ENCODE measurements at places on chromosomes 5 and 9. TPM values are rescaled to one million over a fixed set of nuclear protein-coding genes. Genes with fewer than 3 reads are reported as not detected.

The LCN9 gene
- not detected for total RNA-seq

- DNase-seq: peak; percentile 43
Observed at GRCh38 chr5:1037671-1038416, 29.2 kb downstream of the NKD2 start.

The UGT3A2 gene
- total RNA-seq: 0.18 TPM

DNA sequence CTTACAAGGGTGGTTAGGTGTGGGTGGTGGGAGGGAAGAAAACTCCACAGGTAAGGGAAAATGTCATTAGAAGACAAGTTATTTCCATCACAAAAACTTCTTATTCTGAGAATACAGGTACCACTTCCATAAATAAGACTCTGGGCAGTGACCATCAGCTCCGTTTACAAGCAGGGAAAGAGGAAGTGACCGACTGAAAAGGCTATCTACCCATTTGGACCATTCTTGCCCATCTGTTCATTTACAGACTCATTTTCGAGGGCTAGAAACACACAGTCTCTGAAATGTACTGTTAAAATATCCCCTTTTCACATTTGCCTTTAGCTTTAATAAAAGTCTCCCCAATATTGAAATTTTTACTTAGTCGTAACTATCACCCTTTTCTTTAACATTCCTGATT is 79.5 kb downstream of the TTC39B start:
- DNase-seq: no peak

- DNase-seq: no peak
Observed at GRCh38 chr5:67092535-67092934, 104.1 kb downstream of the CD180 start.

DNA sequence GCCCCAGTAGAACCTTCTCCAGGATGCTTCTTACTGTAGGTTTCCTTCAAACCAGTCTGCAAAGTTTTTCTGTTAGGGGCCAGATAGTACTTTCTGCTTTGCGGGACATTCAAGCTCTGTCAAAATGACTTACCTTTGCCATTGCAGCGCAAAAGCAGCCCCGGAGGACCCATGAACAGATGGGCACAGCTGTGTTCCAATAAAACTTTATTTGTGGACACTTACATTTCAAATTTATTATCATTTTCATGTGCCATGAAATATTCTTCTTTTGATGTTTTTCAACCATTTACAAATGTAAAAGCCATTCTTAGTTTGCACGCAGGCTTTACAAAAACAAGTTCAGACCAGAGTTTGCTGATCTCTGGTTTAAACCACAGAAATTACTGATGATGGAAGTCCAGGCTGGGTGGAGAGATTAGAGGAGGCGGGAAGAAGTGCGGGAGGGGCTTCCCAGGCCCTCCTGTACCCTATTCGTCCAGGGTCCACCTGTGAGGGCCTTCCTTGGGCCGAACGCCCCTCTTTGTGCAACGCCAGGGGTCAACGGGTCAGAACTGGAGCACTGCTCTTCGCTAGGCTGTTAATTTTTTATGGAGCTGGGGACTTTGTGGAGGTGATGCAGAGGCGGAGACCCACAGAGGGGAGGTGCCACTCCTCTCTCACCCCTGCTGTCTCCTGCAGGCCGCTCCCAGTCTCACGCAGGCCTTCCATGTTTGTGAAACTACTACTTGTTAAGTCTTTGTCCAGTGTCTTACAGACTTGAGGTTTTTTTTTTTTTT is 7.6 kb upstream of the ASS1 start:
- peak; percentile 92 for DNase-seq

The RMND5B gene
- total RNA-seq: 22.9 TPM

Data from left lobe of liver (tissue), 2 donors.